ENCODE measurements at places on chromosomes 11 and 22. TPM values are rescaled to one million over a fixed set of nuclear protein-coding genes. Genes with fewer than 3 reads are reported as not detected.

DNA sequence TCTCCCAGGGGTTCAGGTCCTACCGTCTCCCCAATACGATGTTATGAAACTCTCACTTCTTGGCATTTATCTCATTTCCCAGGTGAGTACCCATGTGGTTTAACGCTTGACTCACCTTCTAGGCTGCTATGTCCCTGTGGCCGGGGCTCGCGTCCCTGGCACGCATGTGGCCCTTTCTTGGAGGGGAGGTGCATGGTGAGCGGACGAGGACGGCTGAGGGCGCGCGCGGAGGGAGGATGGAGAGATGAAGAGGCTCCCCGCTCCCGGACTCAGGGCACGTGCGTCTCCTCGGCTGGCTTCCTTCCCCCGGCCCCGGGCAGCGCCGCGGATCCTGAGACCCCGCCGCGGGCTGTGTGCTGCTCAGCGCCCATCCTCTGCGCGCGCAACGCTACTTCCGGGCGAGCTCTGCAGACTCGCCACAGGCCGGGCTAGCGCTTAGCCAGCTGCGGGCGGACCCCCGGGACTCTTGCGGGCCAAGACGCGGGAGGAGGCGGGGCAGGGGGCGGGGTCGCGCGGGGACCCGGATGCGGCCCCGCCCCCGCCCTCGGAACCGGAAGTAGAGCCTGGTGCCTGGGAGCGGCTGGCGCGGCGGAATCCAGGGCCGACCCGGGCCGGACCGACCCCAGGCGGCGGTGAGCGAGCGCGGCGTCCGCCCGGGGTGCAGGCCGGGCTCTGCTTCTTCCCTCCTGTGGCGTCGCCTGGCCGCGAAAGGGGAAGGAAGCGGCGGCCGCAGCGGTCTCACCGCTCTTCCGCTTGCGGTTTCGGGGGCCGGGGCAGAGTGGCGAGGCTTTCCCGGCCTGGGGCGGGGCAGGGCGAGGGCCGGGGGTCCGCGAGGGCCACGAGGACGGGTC is at the start of gene CTTN:
Gene CTTN (plus strand): TSS at position 547 of the 851 bp plus-strand sequence. CDS start 8,769 bp downstream, outside the sequence.
- peak; percentile 26 for DNase-seq

Gene FXYD2
- 4.4 TPM for total RNA-seq

DNA sequence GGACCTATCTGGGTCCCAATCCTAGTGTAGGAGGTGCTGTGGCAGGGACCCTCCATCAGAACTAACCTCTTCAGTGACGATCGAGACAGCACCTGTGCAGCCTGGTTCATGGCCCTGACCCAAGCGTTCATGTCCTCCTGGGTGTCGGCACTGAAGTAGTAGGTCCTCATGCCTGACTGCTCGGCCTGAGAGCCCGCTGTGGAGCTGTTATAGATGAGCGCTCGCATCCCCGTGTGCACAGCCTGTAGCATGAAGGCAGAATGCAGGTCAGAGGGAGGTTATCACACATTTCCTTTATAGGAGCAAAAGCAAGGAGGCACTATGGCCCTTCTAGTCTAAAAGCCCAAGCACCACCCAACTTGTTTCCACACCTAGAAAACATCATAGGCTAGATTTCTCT is 103.0 kb downstream of the C11orf58 start:
- DNase-seq = no peak

Gene CALCA
- not detected for total RNA-seq

- DNase-seq = no peak
Measured at GRCh38 chr11:80239217-80239616, 798.4 kb upstream of the TENM4 start.

- DNase-seq = no peak
Measured at GRCh38 chr11:16831316-16832192, 93.1 kb downstream of the C11orf58 start.

- no peak for DNase-seq
Measured at GRCh38 chr11:34866375-34866774, 49.8 kb downstream of the APIP start.

Measured in naive thymus-derived CD4-positive, alpha-beta T cell (primary cell).